ENCODE measurements at places on chromosomes 7 and 10.

- DNase-seq: no peak
Measured at GRCh38 chr10:69869291-69869961, 67.7 kb downstream of the COL13A1 start.

GRCh38 chr10:103192089-103192450 lies 1.0 kb downstream of the NT5C2 start:
- no peak for DNase-seq

DNA sequence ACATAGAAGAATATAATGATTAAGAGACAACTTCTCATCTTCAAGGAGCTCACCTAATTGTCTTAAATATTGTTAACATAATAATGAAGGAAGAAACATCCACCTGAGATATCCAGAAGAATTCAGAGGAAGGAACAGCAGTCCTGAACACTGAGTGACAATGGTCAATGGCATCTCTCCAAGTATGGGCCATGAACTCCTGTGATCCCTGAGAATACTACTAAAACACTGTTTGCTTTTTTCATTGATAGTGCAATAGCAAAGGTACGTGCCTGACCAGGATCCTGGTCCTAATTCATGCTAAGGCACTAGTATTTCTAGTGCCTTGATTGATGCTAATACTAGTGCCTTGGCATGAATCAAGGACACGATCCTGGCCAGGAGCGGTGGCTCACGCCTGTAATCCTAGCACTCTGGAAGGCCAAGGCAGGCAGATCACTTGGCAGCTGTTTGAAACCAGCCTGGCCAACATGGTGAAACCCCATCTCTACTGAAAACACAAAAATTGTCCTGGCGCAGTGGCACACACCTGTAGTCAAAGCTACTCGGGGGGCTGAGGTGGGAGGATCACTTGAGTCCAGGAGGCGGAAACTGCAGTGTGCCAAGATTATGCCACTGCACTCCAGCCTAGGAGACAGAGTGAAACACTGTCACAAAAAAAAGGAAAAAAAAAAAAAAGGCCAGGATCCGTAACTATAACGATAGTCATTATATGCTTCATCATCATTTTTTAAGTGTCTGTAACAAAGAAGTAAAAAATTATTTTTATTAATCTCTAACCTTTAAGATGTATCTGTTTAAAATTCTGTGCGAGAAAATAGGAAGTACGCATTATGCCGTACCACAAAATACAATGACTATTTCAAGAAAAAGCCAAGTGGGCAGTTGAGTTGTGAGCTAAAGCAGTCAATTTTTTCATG lies 49.1 kb downstream of the SRPK2 start:
- DNase-seq: no peak

GRCh38 chr10:92387289-92387940 lies 96.4 kb downstream of the MARCHF5 start:
- no peak for DNase-seq

DNA sequence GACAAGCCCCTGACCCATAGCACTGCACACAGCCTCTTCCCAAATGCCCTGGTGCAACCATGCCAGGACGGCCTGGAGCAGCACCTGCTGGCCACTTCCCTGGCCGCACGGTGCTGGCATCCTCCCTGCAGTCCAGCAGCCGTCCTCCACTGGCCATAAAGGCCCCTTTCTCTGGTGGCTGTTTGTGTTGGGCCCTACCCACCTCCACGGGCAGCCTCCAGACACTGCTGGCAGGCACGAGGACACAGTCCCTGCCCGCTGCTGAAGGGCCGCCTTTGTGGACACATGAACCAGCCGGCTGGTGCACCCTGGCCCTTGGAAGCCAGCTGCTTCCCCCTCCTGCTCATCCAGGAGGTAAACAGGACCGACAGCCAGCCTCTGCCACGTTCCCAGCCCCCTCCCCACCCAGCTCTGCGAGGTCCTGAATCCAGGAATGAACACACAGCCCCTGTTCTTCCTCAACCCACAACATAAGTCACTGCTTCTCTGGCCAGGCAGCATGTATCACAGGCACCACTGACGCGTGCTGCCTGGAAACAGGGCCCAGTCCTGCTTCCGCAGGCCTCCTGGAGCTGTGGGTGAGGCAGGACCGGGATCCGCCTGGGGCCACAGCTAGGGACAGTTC lies 43.8 kb downstream of the SPOCK2 start:
- DNase-seq: no peak

GRCh38 chr10:86024281-86025041 lies 342.1 kb downstream of the GRID1 start:
- DNase-seq: no peak

- DNase-seq: no peak
Measured at GRCh38 chr10:98217801-98218200, 50.2 kb downstream of the LOXL4 start.

- no peak for DNase-seq
Measured at GRCh38 chr7:30429156-30429530, 49.4 kb downstream of the NOD1 start.

DNA sequence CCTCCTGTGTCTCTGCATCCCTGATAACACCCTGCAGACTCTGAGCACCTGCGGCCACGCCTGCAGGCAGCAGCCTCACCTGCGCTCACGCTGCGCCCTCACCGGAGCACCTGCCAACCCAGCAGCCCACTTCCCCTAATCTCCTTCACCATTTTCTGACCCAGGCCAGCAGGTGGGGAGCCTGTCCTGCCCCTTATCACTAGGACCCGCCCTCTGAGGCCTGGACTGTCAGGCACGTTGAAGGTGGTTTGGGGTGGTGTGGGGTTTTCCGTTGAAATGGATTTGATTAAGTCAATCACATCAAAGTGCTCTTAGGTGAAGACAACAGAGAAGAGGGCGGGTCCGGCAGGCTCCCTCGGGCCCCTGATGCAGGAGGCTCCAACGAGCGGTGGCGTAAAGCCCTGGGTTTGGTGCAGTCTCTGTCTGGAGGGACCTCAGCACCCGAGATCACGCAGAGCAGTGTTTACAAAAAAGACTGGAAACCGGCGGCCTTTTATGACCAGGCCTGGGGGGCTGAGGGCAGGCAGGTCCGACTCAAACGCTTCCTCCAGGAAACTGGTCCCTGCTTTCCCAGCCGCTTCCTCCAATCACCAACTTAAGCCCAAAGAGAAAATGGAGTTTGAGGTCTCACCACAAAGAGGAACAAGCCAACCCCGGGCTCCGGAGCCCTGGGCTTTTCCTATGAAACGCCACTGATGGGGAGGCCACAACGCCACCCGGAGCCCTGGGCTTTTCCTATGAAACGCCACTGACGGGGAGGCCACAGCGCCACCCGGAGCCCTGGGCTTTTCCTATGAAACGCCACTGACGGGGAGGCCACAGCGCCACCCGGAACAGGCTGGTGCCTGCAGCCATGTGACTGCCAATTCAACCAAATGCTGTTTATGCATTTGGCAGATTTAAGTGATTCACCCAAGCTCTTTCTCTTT lies 45.5 kb downstream of the DPYSL4 start:
- DNase-seq: no peak

DNA sequence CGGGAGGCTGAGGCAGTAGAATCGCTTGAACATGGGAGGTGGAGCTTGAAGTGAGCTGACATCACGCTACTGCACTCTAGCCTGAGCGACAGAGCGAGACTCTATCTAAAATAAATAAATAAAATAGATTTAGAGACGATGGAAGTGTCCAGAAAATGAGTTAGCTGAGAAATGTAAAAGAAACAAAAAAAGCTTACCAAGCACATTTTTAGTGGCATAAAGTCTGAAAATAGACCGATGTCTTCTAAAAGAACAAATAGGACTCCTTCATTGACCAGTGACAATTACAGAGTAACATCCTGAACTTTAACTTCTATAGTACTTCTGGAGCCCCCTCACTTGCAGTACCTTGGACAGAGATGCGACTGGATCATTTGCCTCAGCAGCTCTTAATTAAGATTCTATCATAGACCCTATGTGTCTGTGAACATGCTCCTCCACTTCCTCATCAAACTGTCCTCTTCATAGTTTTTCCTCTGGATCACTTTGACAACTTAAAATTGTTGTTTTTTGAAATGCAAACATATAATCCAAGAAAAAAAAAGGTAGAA lies 25.2 kb upstream of the SRPK2 start:
- no peak for DNase-seq

- no peak for DNase-seq
Measured at GRCh38 chr7:94832051-94832450, 75.3 kb upstream of the PPP1R9A start.

DNA sequence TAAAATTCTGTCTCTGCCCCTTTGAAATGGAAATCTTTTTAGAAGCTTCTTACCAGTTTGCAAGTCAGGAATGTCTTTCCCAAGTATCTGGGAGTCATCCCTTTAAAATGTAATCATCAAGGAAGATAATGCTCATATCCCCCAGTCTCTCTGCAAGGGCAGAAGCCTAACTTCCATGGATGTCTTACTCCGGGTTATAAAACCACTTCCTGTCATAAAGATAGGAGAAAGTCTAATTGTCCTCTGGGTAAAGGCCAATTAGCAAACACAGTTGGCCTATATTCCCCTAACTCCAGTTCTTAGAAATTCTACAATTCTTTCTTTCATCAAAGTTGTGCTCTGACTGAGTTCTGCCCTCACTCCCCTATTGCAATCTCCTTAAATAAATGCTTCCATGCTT lies 1631.5 kb upstream of the LRRTM3 start:
- DNase-seq: no peak

- DNase-seq: no peak
Measured at GRCh38 chr10:15420858-15421257, 49.8 kb upstream of the FAM171A1 start.

DNA sequence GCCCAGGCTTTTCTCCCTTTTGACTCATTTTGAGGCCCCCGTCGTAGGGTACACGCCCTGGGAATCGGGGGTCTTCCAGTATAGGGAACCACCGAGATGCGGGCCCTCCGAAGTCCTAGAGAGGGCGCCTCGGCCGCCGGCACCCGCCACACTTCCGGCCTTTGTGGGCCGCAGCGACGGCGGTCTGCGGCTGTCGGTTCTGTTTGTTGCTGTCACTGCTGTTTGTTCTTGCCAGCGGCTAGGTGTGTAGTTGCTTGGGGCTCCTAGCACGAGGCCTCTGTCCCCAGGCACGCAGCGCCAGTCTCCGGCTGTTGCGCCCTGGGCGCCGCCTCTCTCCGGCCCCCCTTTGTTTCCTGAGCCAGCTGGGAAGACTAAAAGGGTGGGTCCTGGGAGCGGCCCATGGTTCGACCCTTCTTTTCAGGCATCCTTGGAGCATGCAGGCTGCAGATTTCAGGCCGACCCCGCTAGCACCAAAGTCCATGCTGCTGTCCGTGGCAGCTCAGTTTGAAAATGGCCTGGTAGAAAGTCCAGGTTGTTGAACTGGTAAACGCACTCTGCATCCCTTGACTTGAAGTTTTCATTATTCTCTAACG lies 17.8 kb upstream of the ZKSCAN1 start:
- peak; percentile 36 for DNase-seq
